Glomerular endothelial cell (primary cell): ENCODE measurements at places on chromosomes 13 and 19. TPM values are rescaled to one million over a fixed set of nuclear protein-coding genes. Genes with fewer than 3 reads are reported as not detected.

The ARHGEF18 gene
- total RNA-seq: 53.2 and 53.3 TPM in 2 replicates

The ERICH6B gene
- total RNA-seq: not detected in 2 replicates

The THSD1 gene
- total RNA-seq: 26.4 and 39.4 TPM in 2 replicates

The GCDH gene
- 17.7 and 35.7 TPM in 2 replicates for total RNA-seq

The MBD3L3 gene
- not detected in 2 replicates for total RNA-seq

The GJB2 gene
- total RNA-seq: 1.0 TPM in 1 of 2 replicates, not detected in the other

The PNMA8B gene
- total RNA-seq: 0.18 and 0.29 TPM in 2 replicates

The PSG7 gene
- not detected in 2 replicates for total RNA-seq

The CD33 gene
- total RNA-seq: not detected in 2 replicates

The MEF2B gene
- total RNA-seq: not detected in 2 replicates

The URAD gene
- total RNA-seq: not detected in 2 replicates

The PAK4 gene
- total RNA-seq: 26.4 and 36.6 TPM in 2 replicates

- no peak for DNase-seq
Observed at GRCh38 chr19:50430888-50431342, 1.8 kb upstream of the MYBPC2 start.

- no peak for DNase-seq
Observed at GRCh38 chr19:50288954-50289353, 40.2 kb downstream of the KCNC3 start.

DNA sequence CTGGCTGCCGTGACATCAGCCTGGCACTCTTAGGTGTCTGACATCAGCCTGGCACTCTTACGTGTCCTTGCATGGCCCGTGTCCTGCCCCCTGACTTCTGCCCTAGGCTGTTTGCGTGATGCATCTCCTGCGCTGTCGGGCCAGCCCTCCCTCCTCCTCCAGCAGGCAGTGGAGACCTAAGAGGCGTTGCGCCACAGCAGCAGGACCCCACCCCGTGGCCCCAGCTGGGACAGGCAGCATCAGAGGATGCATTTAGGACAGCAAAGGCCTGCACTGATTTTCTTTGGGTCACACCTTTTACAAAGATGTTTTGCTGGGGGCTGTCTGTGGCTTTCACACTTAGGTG, 65.3 kb downstream of the GPR12 start:
- no peak for DNase-seq

- DNase-seq: no peak
Observed at GRCh38 chr19:48970923-48971395, 5.8 kb downstream of the FTL start.

DNA sequence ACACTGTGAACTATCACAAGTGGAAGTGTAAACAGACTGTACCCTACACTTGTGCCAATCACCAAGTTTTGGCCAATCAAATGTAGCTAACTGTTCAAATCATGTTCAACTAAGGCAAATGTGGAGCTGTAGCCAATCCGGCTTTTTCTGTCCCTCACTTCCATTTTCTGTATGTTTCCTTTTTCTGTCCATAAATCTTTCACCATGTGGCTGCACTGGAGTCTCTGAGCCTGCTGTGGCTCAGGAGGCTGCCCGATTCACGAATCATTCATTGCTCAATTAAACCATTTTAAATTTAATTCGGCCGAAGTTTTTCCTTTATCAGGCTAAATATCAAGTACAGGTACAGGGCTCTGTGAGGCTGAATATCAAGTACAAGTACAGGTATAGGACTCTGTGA, 216.5 kb downstream of the RFC3 start:
- DNase-seq: no peak

DNA sequence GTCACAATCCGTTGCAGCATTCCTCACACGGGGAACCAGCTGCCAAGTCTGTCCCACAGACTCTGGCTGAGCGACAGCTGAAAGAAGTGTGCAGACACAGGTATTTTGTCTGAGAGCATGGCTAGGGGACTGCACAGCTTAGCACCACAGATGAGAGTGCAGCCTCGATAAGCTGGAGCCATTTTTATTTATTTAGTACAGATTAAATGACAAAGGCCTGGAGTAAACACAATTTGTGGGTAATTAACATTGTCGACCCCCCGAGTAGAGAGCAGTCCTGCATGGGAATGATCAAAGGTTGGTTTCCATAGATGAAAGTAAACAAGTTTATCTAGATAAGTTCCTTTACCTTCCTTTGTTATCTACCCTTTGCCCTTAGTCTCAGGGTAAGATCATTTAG, 836.2 kb downstream of the DACH1 start:
- DNase-seq: no peak

- no peak for DNase-seq
Observed at GRCh38 chr13:81078048-81078447, 737.1 kb upstream of the SPRY2 start.

DNA sequence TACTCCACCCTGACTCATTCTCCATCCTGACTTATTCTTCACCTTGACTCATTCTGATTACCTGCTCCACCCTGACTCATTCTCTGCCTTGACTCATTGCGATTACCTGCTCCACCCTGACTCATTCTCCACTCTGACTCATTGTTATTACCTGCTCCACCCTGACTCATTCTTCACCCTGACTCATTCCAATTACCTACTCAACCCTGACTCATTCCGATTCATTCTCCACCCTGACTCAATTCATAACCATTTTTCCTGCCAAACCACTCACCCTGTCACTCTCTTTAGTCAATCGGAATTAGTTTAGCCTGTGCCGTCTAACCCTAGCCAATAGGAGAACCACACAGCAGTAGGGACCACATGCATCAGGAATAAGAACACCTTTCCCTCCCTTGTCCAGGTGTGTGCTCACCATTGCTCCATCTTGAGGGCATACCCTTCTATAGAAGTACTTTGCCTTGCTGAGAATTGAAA, 1227.4 kb upstream of the PCDH20 start:
- no peak for DNase-seq

- no peak for DNase-seq
Observed at GRCh38 chr13:110574161-110574560, 12.6 kb upstream of the RAB20 start.

GRCh38 chr19:58196901-58197616, 14.2 kb downstream of the ZNF274 start:
- no peak for DNase-seq

- no peak for DNase-seq
Observed at GRCh38 chr13:62168891-62169290, 753.2 kb upstream of the PCDH20 start.

GRCh38 chr13:90197722-90198121, 1149.8 kb upstream of the MIR17HG start:
- DNase-seq: no peak

DNA sequence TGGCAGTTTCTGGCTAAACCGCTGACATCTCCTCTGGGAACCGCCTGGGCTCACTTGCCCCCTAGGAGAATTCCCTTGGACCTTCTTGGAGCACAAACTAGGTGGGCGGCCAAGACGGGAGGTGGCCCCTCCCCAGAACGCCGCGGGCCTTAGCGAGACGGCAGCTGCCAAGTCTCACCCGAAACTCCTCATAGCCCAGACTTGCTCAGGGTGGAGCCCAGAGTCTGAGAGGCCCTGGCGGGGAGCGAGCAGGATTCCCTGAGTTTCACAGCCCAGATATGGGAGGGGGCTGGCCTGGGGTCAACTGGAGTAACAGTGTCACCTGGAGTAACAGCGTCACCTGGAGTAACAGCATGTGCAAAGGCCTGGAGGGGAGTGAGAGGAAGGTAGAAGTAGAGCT, 10.1 kb downstream of the TINCR start:
- DNase-seq: no peak

- DNase-seq: peak; percentile 9
Observed at GRCh38 chr13:91142572-91142971, 204.9 kb upstream of the MIR17HG start.

DNA sequence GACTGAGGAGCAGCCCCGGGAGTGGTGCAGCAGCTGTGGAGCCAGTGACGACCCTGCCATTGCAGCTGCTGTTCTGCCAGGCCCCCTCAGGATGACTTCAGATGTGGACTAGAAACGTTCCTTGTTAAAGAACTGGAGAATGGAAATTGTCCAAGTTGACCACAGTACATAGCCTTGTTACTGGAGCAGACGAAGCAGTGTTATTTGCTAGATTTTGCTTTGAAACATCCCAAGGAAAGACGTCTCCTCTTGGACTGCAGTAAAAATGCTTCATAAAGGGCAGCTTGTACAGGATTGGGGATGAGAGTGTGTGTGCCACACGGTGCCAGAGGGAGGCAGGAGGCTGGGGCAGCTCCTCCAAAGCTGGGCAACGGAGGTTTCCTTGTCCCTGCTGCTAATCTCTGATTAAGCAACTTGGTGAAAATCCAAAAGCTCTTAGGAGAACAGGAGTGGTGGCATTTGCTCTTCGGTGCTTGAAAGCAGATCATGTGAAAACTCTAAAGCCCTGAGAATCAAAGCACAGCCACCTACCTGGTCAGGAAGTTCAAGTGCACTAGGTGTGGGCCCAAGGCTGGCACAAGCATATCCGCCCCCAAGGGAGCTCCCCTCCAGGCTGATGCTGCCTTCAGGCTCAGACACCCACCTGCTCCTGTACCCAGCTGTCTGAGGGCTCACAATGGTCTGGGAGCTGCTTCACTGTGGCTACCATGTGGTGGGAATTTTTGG, 34.5 kb downstream of the SHISA2 start:
- no peak for DNase-seq

DNA sequence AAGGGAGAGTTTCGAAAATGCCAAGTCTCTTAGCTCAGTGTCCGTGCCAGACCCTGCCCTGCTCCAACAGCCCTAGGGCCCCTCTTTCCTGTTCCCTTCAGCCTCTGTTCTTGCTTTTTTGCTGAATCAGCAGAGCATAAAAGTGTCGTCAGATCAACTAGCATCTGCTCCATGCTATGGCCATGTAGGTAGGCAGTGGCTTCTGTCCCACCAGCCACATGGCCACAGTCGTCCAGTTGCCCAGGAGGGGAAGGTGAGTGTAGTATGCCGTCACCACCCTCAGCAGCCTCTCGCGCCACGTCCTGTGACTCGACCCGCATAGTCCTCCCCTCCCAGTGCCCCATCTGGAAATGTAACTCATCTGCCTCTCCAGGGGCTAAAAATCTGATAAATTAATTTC, 50.9 kb upstream of the ATP11A start:
- DNase-seq: no peak

DNA sequence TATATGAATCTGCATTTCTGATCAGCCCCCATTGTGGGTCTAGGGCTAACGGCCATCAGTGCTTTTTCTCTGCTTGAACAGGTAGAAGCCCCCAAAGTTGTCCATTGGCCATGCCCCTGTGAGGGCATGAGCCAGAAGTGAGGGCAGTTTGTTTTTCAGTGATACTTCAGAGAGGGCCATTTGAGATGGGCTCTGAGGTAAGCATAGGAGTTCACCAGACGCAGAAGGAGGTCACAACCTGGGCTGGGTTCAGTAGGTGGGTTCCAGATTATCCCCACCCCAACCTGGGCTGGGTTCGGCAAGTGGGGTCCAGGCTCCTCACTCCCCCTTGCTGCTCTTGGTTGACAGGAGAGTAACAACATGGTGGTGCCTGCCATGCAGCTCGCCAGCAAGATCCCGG, 33.4 kb downstream of the MAU2 start:
- DNase-seq: no peak

DNA sequence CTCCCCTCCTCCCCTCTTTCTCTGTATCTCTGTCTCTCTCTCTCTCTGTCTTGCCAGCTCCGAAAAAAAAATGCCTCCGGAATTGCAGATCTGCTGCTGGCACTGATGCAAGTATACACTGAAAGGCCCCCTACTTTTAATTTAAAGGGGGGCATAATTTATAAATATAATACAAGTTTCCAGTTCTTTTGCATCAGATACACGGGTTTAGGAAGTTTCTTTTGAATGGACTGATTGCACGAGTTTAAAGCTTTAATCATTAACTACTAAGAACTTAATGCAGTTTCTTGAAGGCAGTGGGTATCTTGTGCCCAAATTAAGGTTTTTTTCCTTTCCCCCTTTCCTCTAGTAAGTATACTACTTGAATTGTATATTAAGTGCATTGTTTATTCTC, 1.4 kb downstream of the FGF9 start:
- no peak for DNase-seq

GRCh38 chr19:42469311-42470235, 26.8 kb upstream of the CXCL17 start:
- DNase-seq: no peak

DNA sequence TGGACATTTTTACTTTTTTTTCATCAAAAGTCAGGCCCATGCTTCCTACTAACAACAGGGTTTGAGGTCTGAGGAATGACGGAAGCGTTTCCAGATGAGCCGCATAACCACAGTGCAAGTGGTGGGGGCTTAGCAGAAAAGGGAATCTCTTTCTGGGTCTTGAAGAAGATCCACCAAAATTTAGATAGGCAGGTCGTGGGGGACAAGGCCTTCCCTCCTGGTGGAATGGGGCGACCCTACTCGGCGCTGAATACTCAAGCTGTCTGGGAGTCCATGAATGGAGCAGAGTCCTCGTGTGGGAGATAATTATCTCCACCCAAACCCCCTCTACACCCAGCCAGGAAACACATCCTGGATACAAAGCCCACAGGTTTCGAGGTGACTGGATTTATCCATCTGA, 36.9 kb downstream of the CARS2 start:
- no peak for DNase-seq

- no peak for DNase-seq
Observed at GRCh38 chr13:34369931-34370330, 552.0 kb downstream of the RFC3 start.

- no peak for DNase-seq
Observed at GRCh38 chr19:47231215-47232054, 436 bp upstream of the BBC3 start.

DNA sequence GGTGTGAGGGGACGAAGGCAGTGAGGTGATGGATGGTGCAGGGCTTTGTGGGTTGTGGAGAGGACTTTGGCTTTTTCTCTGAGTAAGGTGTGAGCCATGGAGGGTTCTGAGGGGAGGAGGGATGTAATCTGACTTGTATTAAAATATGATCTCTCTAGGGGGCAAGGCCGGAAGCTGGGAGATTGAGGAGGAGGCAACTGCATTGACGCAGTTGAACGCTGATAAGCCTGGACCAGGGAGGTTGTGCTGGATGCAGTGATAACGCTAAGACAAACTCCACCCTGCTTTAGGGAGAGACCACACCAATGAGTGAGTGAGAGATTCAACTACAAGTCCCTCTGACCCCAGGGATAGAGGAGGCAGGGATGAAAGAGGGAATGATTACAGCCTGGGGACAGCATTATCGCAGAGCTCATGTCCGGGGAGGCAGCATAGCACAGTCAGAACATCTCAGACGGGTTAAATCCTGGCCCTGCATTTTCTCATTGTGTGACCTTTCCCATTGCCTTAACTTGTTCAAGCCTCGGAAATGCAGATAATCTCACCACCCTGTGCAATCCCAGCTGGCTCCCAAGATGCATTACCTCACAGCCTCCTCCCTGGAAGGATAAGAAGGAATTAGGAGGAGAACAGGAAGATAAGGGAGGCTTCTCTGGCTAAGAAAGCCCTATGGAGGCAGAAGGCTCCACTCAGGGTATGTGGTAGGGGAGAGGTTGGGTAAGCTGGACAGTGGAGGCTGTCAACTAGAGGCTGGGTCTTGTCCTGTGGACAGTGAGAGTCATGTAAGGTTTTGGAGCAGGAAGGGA, 124.2 kb downstream of the CACNA1A start:
- DNase-seq: no peak

GRCh38 chr13:76808927-76809326, 77.3 kb downstream of the KCTD12 start:
- no peak for DNase-seq

- no peak for DNase-seq
Observed at GRCh38 chr13:53138376-53139036, 109.9 kb downstream of the OLFM4 start.

GRCh38 chr19:5078666-5079065, 109.8 kb downstream of the KDM4B start:
- no peak for DNase-seq

- DNase-seq: no peak
Observed at GRCh38 chr19:4172861-4173473, 9.4 kb downstream of the SIRT6 start.

GRCh38 chr13:33678906-33679657, 138.9 kb upstream of the RFC3 start:
- peak; percentile 80 for DNase-seq
